ENCODE measurements at places on chromosomes 13 and 19.

DNA sequence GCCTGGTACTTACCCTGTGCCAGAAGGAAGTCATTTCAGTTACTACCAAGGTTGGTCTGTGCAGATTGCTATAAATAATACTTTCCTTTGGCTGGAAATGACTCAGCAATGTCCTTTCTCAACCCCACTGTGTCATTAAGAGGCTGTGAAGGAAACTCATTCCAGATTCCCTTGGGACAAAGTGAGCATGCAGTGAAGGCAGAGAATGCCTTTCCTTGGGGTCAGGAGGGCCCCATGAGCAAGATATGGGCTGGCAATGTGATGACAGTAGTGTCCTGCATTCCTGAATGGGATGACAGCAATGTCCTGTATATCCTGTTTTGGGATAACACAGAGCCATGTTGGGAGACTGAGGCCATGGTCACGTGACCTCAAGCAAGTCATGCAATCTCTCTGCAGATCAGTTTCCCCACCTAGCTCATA, 213.1 kb upstream of the TMTC4 start:
- peak; percentile 83 for DNase-seq

DNA sequence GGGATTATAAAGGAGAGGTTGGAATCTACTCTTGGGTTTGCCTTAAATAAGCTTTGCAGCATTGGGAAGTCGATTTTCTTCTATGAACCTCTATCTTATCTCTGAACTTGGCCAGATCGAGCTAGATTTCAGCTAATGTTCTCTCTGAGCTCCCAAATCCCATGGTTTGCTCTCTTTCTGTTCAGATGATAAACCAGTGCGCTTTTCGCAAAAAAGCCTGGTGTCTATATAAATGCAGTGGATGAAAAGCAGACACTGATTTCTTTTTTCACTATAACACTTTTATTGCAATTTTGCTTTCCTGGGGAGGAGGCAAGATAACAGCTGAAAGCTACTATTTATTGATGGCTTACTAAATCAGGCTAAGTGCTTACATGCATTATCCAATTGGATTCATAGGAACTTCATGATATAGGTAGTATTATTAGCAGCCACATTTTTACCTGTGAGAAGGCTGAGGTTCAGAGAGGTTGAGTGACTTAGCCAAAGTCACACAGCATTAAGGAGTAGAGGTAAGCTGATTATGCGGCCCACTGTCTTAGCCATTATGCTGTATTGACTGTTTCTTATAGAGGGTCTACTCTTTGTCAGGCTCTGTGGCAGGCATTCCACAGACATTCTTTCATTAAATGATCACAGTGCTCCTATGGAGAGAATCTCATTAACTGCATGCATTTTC, 58.9 kb downstream of the RFC3 start:
- DNase-seq = no peak

DNA sequence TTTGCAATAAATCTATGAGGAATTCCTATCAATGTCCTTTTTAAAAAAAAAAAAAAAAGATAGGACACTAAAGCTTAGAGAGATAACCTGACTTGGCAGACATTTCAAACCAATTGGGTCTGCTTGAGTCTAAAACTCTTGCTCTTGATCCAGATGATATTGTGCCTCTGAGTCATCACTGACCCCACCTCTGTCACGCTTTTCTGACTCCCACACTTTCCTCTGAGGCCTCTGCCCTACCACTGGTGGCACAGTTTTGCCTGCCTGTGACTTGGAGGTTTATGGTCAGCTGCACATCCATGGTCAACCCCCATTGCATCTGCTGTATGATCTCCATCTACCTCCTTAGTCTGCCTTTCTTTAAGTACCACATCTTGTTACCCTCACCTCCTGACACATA, 328.7 kb downstream of the SPRY2 start:
- no peak for DNase-seq

DNA sequence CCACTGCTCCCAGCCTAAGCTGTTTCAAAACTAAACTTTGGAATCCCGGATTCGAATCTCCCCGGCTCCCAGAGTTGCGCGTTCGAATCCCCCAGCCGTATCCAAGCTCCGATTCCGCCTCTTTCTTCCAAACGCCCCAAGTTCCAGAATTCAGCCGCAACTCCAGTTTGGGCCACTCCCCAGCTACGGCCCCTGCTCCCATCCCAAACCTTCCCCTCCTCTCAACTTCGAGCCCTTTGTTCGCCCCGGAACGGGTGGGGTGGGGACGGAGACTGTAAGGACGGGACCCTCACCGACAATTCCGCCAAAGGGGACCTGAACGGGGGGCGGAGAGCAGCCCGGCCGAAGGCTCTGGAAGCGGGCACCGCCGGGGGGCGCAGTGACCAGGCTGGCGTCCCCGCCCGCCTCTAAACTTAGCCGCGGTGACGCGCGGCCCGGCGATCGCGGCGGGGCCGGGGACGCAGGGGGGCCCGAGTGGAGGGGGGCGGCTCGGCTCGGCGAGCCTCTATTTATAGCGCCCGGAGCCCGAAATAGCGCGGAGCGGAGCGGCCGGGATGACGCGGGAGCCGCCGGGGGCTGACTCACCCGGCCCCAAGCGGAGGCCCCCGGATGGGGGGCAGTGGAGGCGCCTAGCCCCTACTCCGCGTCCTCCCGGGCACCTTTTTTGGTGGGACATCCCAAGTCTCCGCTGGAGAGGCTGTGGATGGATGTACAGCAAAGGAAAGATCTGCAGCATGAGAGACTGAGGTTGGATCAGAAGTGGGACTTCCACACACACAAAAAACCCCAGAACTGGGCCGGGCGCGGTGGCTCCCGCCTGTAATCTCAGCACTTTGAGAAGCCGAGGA, 4.9 kb upstream of the ERCC1 start:
- peak; percentile 70 for DNase-seq

- DNase-seq = no peak
These were observed 36.3 kb upstream of the TFDP1 start for GRCh38 chr13:113548171-113548641.

- DNase-seq = no peak
These were observed 22.4 kb downstream of the SIPA1L3 start for GRCh38 chr19:37929355-37929923.

DNA sequence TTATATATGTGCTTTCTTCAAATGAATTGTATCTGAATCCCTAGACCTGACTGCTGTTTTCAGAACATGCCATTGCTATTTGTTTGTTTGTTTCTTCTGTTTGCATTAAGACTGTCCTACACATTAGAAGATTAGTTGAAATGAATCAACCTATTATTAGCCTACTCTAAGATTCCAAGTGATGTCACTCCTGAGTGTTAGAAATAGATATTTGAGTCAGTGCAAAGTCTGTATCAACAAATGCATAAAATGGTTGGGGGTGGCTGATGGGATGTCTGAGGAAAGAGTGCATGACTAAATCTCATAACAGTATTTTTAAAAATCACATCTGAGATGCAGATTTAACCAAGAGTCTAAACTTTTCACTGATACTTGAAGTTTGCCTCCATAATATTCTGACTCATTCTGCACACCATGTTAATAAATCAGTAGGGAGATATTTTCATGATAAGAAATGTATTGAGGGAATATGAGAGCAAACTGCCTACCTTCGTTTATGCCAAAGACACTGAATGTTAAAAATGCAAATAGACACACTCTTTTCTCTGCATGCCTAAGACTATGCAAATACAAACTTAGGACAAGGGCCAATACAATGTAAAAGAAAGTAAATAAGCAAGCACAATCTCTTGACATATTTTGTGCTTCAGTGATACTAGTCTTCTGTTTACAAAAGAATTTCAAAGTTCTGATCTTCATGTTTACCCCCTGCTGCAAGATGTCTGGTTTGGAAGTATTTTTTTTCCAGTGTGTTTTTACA, 253.3 kb downstream of the LIG4 start:
- no peak for DNase-seq

GRCh38 chr19:20423381-20424197, 142.0 kb downstream of the ZNF737 start:
- peak; percentile 65 for DNase-seq

GRCh38 chr19:2888731-2889224, 11.9 kb upstream of the ZNF57 start:
- no peak for DNase-seq

DNA sequence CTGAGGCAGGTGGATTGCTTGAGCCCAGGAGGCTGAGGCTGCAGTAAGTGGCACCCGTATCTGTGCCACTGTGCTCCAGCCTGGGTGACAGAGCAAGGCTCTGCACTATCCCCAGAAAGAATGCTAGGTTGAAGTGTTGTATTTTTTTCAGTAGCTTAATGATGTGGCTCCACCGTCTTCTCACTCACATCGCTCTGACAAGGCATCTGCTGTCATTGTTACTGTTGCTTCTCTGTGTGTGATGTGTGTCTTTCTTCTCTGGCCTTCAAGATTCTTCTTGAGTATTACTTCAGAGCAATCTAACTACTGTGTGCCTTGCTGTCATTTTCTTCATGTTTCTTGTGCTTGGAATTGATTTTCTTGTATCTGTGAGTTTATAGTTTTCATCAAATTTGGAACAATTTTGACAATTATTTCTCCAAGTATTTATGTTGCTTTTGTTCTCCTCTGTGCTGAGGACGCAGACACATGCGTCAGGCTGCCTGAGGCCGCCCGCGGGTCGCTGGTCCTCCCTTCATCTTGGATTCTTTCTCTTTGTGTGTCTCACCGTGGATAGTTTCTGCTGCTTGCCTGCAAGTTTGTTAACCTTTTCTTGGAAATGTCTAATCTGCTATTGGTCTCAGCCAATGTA, 10.8 kb downstream of the ADPRHL1 start:
- no peak for DNase-seq

DNA sequence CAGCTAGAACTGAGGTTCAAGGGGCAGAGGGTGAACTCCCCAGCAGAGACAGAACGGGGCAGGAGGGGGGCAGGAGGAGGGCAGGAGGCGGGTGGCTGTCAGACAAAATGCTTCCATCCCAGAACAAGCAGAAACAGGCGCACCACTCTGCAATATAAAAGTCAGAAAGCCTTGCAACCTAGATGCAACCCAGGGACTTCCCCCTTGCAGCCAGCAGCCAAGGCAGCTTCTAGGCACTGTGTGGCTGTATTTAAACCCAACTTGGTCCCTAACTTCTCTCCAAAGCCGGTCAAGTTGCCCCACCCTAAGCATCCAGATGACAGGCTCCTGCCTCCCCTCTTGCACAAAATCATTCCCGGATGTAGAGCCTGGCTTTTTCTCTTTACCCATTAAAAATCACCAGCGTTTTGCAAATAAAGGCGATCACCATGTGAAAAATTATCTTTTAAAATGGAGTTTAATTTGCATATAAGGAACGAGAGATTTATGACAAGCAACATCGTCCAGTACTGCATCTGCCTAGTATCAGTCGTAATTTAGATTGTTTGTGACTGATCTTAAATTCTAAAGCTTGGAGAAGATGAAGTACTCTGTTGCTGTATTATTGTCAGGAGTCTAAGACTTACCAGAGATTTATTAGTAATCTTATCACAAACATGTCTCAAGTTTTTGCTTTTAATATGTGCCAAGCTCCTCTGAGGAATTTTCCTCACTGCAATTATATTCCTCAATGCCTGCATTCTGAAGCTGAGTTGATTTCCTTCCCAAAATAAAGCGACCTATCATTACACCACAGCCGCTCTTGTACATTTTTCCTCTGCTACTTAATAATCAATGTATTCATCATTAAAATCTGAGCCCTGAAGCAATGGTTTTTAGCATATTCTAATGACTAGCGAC, 307.1 kb upstream of the ZNF507 start:
- no peak for DNase-seq

DNA sequence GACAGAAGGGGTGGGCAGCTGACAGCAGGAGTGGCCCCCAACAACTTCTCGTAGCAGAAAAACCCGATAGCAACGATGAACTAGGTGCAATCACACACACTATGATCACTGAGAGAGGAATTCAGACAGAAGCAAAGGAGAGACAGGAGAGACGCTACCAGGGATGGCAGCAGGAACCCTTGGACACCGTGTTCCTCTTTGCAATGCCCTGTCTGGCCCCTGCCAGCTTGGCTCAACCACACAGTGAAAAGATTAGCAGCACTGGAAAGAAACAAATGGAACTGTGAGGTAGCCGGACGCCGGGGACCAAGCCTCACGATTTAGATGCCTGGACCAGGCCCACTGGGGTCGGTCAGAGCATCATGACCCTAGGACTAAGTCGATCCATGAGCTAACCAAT, 23.6 kb downstream of the DCAF15 start:
- DNase-seq = no peak

DNA sequence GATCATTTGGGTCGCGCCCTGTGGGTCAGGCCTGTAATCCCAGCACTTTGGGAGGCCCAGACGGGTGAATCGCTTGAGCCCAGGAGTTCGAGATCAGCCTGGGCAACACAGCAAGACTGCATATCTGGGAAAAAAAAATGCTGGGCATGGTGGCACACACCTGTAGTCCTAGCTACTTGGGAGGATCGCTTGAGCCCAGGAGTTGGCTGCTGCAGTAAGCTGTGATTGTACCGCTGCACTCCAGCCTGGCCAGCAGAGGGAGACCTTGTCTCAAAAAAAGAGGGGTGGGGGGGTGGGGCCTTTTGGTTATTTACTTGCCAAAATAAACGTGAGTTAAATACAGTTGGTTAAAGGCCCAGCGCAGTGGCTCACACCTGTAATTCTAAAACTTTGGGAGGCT, 9.8 kb upstream of the ZNF544 start:
- no peak for DNase-seq

GRCh38 chr19:48368936-48369335, 4.8 kb downstream of the SYNGR4 start:
- DNase-seq = no peak

- DNase-seq = no peak
These were observed 57.7 kb downstream of the ANKRD10 start for GRCh38 chr13:110856942-110857835.

DNA sequence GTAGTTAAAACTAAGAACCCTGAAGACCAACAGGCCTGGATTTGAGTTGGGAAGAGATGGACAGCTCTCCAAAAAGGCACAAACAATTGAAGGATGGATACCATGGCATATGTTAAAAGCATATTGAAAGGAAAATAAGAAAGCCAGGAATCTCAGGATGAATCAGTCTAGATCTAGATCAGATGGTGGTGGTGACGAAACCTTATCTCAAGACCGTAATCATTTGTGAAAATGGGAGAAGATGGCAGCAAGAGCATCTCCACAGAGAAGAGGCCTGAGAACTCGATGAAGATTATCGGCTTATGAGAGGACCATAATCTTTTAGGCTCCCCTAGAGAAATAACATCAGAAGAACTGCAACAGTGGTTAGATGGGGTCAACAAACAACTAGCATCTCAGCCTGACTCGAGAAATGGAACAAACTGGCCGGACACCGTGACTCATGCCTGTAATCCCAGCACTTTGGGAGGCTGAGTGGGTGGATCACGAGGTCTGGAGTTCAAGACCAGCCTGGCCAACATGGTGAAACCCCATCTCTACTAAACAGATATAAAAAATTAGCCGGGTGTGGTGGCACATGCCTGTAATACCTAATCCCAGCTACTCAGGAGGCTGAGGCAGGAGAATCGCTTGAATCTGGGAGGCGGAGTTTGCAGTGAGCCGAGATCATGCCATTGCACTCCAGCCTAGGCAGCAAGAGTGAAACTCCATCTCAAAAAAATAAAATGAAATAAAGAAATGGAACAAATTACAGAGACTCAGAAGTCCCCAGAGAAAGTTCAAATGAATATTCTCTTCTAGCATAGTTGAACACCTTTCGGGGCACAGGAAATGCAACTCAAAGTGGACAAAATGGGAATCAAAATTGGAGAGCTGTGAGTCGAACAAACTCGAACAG, 47.6 kb downstream of the FOXO1 start:
- DNase-seq = no peak

All from fibroblast of skin of abdomen (primary cell).